ENCODE measurements at places on chromosomes 1 and 21.
A peak's percentile ranks its signal among the peaks of the same experiment; 100 is the strongest.

DNA sequence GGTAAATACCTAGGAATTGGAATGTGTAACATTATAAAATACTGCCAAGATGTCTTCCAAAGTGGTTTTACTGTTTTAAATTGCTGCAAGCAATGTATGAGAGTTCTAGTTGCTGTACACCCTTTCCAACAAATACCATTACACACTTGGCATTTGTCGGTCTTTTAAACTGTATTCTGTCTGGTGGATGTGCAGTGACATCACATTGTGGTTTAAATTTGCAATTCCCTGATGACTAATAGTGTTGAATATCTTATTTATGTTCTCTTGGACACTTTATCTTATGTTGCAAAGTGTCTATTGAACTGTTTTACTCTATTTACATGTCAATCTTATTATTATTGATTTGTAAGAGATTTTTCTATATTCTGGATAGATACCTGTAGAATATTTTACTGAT is 561.2 kb upstream of the B3GALT2 start:
- no peaks in the 10 kb centered on the region for H3K4me1 ChIP-seq
- no peak overlapping the region for H3K27ac ChIP-seq
- DNase-seq: no peak
- no peaks in the 10 kb centered on the region for H3K27me3 ChIP-seq

- H3K4me1 ChIP-seq: peaks cover 24% of the 10 kb centered on the region
- DNase-seq: no peak
- H3K27ac ChIP-seq: no peak overlapping the region
- no peaks in the 10 kb centered on the region for H3K27me3 ChIP-seq
- H3K36me3 ChIP-seq: no peaks in the 10 kb centered on the region
- H3K4me3 ChIP-seq: no peak overlapping the region
Observed at GRCh38 chr1:25024615-25025350, 94.7 kb upstream of the RUNX3 start.

- H3K27ac ChIP-seq: no peak overlapping the region
- no peak overlapping the region for H3K4me3 ChIP-seq
- H3K36me3 ChIP-seq: peaks cover 5% of the 10 kb centered on the region
- no peaks in the 10 kb centered on the region for H3K27me3 ChIP-seq
Observed at GRCh38 chr1:54070171-54070837, 16.9 kb downstream of the TCEANC2 start.

GRCh38 chr1:171484760-171485374 is 463 bp upstream of the PRRC2C start:
- H3K36me3 ChIP-seq: peaks cover 2% of the 10 kb centered on the region
- peak overlapping the region; percentile 96 for H3K27ac ChIP-seq
- H3K4me1 ChIP-seq: peaks cover 52% of the 10 kb centered on the region

DNA sequence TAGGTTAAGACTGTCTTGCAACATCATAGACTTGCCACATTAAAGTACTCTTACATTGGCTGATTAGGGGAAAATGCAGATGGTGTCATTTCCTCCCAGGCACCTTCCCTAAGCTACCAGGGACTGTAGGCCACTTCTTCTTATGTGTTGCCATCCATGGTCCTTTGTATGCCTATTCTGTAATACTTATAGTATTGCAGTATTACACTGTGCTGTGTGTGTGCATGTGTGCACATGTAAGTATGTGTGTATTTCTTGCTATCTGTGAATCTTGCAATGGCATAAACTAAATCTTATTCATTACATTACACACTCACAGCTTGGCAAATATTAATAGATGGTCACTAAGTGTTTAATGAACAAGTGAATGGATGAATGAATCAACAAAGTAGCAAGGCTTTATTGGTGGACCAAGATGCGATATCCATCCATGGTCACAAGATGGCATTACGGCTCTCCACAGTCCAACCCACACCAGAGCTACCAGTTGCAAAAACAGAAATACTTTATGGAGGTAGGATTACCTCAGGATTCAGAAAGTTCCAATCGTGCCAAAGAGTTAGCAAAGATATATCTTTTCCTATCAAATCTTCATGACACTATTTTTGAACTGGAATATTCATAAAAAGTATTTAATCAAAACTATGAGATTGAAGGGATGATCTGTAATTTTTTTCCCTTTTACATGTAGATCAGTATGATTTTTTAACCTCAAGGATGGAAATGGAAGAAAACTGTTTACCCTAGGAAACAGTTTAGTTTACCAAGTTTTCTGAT is 160.2 kb downstream of the DENND1B start:
- H3K27me3 ChIP-seq: no peaks in the 10 kb centered on the region
- no peaks in the 10 kb centered on the region for H3K4me1 ChIP-seq
- no peaks in the 10 kb centered on the region for H3K36me3 ChIP-seq
- peak; percentile 16 for DNase-seq
- no peak overlapping the region for H3K4me3 ChIP-seq

- DNase-seq: no peak
- H3K27ac ChIP-seq: no peak overlapping the region
- no peaks in the 10 kb centered on the region for H3K4me1 ChIP-seq
- peaks cover 11% of the 10 kb centered on the region for H3K36me3 ChIP-seq
Observed at GRCh38 chr1:169122976-169123375, 16.5 kb downstream of the ATP1B1 start.

DNA sequence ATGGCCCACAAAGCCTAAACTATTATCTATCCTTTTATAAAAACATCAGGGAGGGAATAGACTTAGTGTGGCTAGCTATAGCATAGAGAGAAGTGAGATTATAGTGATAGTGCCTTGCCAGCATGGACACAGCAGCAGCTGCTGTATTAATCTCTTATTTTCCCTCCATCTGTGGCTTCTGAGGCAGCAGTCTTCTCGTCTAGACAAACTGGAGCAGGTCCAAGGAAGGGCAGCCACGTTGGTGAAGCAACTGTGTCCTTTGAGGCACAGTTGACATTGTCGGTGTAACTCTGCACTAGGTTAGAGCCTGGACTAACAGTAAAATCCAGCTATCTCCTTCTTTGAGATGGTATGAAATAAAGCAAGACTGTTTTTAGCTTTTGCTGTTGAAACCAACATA is 131.3 kb downstream of the CACHD1 start:
- no peak overlapping the region for H3K4me3 ChIP-seq
- no peak for DNase-seq
- no peak overlapping the region for H3K27ac ChIP-seq
- no peaks in the 10 kb centered on the region for H3K27me3 ChIP-seq

GRCh38 chr1:7333620-7334019 is 437.5 kb upstream of the VAMP3 start:
- no peaks in the 10 kb centered on the region for H3K27me3 ChIP-seq
- no peaks in the 10 kb centered on the region for H3K36me3 ChIP-seq
- H3K27ac ChIP-seq: no peak overlapping the region
- peaks cover 16% of the 10 kb centered on the region for H3K4me1 ChIP-seq

- no peak for DNase-seq
- no peaks in the 10 kb centered on the region for H3K36me3 ChIP-seq
- H3K4me1 ChIP-seq: no peaks in the 10 kb centered on the region
- H3K4me3 ChIP-seq: no peak overlapping the region
- H3K27me3 ChIP-seq: no peaks in the 10 kb centered on the region
- H3K27ac ChIP-seq: no peak overlapping the region
Observed at GRCh38 chr1:225735252-225736149, 42.1 kb upstream of the SRP9 start.

- no peak overlapping the region for H3K27ac ChIP-seq
- H3K4me3 ChIP-seq: no peak overlapping the region
- DNase-seq: no peak
- no peaks in the 10 kb centered on the region for H3K27me3 ChIP-seq
Observed at GRCh38 chr21:41396558-41397075, 29.4 kb upstream of the MX1 start.

Data from neural crest cell (in vitro differentiated cells).